ENCODE measurements at places on chromosomes 16 and 17.
A peak's percentile ranks its signal among the peaks of the same experiment; 100 is the strongest.

DNA sequence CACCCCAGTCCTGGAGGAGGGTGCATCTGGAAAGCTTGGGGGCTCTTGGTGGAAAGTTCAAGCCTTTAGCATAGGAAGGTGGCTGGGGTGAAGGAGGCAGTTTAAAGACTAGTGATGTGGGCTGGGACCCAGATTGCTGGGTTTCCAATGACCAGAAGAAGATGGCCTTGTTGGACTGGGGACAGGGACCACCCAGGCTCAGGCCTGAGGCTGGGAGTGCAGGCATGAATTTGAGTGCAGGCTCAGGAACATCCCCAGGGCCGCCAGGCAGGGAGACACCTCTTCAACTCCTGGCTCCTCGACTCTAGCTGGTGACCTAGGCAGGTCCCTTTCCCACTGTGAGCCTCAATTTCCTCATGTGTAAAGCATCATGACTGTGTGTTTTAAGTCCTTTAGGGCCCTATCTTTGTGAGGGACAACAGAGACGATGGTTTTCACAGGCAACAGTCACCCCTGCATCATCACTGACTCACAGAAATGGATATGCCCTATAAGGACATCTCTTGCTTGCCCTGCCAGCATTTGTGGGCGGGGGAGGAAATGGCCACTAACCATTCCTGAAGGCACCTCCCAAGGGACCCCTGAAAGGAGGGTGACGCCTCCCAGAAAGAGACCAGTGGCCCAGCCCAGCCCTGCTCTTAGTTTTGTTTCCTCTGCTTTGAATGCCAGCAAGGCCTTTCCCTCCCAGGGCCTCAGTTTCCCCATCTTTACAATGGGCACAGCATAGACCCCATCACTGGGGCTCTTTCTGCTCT is 11.1 kb downstream of the NLRC5 start:
- peak; percentile 63 for DNase-seq

DNA sequence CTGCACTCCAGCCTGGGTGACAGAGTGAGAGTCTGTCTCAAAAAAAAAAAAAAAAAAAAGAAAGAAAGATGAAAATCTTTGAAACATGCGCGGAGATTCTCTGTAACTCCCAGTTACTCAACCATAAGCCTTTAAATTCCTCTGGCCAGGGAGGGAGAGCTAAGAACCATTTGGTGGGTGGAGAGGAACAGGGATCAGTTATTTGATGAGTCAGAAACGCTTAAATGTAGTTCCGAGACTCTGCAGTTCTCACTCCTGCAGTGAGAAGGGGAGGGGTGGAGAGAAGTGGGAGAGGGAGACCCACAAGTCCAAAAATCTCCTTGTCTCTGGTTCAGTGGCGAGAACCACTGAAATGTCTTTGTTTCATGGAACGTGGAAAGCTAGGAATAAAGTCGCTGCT is 266.7 kb downstream of the SOX9 start:
- DNase-seq, result no peak

DNA sequence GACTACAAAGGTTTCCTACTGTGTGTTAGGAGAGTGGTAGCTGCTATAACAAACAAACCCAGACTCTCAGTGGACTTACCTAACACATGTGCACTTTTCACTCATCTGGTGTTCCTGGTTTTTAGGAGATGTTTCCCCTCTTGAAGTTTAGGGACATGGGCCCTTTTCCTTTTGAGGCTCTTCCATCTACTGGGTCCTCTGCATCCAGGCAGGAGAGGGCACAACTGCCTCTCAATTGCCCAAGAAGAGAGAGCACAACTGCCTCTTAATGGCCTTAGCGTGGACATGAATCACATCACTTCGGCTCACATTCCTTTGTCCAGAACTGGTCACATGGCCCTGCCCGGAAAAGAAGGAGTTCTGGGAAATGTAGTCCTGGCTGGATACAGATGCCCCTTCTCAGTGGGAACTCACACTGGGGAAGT is 9.8 kb upstream of the TNRC6C start:
- no peak for DNase-seq

DNA sequence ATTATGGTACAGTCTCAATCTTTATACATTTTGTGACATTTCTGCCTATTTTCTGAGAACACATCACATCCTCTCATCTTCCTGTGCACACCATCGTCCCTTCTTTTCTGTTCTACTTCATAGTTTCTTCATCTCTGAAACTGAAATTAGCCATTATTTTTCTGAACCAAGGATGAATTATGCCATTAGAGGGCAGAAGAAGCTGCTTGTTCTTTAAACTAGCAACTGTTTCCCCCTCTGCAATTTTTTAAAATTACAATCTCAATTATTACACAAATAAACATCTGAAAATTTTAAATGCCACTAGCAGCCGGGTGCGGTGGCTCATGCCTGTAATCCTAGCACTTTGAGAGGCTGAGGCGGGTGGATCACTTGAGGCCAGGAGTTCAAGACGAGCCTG is 41.3 kb downstream of the RBBP6 start:
- no peak for DNase-seq

GRCh38 chr16:75048530-75048929 is 49.7 kb downstream of the ZNRF1 start:
- no peak for DNase-seq

GRCh38 chr16:85377388-85378144 is 235.6 kb upstream of the GSE1 start:
- no peak for DNase-seq

DNA sequence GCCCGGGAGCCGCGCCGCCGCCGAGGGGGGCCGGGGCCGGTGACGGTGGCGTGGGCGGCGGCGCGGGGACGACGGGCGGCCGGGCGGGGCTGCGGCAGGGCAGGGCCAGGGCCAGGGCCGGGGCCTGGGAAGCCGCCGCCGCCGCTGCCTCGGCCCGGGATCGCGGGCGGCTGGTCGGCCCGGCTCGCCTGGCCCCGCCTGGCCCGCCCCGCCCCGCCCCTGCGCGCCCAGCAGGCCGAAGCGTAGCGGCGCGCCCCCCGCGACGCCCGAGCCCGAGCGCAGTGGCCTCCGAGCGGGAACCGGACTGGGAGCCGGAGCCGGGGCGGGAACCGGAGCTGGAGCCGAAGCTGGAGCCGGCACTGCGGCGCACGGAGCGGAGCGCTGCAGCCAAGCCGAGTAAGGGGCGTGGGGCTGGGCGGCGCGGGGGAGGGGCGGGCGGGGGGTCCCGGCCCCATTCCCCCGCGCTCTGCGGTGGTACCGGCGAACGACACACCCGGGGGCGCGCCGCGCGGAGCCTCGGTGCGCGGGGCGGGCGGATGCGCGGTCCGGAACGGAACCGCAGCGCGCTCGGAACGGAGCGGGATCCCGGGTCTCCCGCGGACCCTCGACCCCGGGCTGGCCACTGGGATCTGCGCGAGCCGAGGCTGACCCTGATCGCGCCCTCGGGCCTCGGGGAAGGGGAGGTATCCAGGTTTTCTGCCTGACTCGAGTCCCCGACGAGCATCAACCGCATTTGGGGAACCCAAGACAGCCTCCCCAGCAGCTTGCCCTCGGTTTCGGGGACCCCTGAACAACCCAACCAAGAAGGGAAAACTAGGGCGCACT is at the start of gene BEAN1:
Gene BEAN1, plus strand, starts transcription at position 260 of the 825 bp plus-strand sequence. CDS start 10,382 bp downstream, outside the sequence.
- DNase-seq, result peak; percentile 11

GRCh38 chr17:49766918-49767530 is 3.1 kb upstream of the FAM117A start:
- DNase-seq, result no peak

DNA sequence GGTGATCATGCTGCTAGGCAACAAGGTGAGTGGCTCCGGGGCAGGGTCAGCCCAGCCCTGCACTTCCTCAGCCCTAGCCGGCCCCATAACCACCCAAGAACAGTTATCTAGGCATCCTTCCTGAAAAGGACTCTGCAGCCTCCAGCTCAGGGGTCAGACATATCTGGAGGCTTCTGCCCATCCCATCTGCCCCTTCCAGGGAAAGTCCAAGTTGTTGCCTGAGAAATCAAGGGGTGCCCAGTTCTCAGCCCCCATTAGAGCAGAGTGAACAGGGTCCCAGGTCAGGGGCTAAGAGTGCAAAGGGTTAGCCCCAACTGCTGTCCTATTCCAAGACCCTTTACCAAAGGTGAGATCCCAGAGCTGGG is 4.1 kb upstream of the NHERF1 start:
- DNase-seq, result no peak

- no peak for DNase-seq
Measured at GRCh38 chr16:3698941-3699340, 18.4 kb downstream of the TRAP1 start.

DNA sequence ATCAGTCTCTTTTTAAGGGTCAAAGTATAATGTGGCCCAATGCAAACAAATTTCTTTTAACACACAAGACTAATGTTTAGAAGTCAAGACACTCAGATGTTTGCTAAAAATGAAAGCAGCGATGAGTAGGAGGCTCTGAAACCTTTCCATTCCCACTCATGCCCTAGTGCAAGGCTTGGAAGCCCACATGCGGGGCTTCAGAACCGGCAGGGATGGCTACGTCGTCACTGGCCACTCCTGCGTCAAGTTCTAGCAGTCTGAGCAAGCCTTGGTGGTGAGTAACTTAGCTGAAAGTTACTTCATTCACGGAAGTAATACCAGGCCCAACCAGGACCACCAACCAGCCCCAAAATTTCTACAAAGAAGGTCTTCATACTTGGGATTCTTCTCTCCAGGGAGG is 14.8 kb upstream of the TMED6 start:
- peak; percentile 44 for DNase-seq

GRCh38 chr16:12054868-12055267 is 78.3 kb downstream of the SNX29 start:
- no peak for DNase-seq

DNA sequence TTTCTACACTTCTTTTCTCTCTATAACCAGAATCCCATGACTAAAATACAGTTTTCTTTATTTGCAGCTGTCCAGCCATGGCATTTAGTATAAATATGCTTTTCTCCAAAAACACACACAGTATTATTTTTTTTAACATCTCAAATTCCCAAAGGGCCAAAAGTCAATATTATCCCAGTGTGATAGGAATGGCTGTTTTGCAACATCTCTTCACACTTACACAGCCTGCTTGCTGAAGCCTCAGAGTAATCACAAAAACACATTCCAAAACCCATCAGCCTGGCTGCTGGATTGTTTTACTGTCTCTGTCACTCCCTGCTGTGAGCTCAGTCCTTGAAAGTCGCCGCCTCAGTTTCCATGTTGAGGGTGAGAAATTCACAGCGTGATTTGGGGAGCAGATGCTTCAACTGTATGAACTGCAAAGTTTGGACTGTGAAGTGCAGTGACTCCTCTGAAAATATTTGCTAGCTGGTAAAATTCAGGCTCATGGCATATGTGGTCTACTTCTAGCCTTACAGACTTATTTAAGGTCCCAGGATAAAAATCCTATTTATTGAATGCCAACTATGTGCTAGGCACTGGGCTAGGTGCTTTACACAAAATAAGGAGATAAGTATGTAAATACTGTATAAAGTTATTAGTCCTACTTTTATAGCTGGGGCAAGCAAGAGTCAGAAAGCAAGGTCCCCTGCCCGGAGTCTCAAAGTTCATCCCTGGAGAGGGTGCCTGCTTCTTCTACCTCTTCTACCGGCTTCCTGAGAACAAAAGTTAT is 116.5 kb downstream of the SOCS1 start:
- no peak for DNase-seq

- DNase-seq, result no peak
Measured at GRCh38 chr16:75460446-75460845, 4.0 kb downstream of the TMEM170A start.

GRCh38 chr16:2459647-2460390 is at the start of gene TEDC2:
Gene TEDC2 (plus strand): TSS chr16:2460109. CDS start chr16:2460145, 36 bp downstream.
- peak; percentile 97 for DNase-seq

GRCh38 chr16:12356632-12357340 is 380.3 kb downstream of the SNX29 start:
- DNase-seq, result no peak

GRCh38 chr17:8946476-8946875 is 19.0 kb downstream of the PIK3R5 start:
- DNase-seq, result no peak

DNA sequence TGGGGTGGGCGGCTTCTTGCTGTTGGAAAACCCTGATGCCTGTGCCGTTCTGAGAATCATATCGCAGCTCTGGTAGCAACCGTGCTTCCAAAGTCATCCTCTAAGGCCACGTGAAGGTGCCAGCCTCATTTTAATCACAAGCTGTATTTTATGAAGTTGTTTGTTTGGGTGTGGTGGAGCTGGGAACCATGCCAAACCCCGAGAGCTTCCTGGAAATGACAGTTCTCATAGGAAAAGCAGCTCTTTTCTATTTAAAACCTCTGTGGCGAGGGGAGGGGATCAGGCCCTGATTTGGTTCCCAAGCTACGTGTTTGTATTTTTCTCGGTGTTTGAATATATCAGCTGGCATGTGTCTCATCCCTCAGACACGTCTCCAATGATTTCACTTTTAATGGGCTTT is 21.7 kb downstream of the KNOP1 start:
- peak; percentile 54 for DNase-seq

- no peak for DNase-seq
Measured at GRCh38 chr17:41153856-41154255, 4.2 kb upstream of the KRTAP4-5 start.

DNA sequence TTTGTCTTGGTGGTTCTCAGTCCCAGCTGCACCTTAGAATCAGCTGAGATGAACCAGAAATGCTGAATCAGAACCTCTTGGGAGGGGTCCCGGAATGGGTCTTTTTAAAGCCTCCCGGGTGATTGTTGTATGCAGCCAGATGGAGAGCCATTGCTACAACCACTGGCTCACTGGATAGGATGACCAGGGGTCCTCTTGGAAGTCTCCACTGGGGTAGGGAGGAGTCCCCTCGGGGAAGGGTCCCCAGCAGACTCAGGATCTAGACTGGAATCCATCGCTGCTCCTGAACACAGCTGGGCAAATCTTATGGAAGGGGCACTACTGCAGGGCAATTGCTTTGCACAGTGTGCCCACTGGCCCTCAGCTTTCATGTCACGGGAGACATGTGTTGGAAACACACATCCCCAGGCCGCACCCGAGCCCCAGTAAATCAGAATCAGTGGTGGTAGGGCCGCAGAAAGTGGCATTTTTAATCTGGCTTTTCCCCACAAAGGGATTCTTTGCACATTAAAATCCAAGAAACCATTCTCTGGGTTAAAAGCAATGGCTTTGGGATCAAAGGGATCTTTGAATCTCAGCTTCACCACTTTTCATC is 117.3 kb downstream of the IRX5 start:
- no peak for DNase-seq

DNA sequence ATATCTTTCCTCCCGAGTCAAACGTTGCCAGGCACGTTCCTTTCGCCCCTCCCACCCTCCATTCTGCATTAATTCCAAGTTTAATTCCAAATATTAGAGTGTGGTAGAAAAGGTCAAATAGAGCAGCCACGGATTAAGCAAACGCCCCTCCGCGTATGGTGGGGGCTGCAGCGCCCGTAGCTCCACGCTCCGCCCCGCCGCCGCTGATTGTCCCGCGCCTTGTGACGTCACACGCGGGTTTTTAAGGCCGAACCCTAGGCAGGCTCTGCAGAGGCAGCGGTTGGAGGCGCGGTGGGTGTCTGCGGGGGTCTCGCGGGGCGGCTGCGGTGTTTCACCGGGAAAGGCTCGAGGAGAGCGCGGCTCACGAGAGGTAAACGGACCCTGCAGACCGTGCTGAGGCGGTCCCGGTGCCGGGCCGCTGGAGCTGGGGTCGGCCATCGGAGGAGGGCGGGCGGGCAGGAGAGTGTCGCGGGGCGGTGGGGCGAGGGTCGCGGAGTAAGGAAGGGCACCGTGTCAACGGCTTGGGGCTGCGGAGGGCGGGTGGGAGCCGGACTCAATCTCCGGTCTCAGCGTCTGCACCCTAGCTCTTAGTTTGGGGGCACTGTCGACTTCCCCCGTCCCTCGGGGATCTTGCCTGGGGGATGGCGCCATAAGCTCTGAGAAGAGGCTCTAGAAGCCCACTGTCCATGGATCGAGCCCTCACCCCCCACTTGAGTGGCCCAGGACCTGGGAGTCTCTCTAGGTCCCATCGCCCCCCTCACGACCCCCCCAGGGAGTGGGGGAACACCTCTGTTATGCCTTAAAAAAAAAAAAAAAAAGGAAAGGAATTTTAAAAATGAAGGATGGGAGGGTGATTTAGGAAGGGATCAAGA is at the start of gene ARL4D:
Gene ARL4D, plus strand, starts transcription at position 270 of the 872 bp plus-strand sequence. CDS start 740 bp downstream, outside the sequence.
- peak; percentile 84 for DNase-seq
